Adipocyte (in vitro differentiated cells): ENCODE measurements at places on chromosomes 13 and 19.

DNA sequence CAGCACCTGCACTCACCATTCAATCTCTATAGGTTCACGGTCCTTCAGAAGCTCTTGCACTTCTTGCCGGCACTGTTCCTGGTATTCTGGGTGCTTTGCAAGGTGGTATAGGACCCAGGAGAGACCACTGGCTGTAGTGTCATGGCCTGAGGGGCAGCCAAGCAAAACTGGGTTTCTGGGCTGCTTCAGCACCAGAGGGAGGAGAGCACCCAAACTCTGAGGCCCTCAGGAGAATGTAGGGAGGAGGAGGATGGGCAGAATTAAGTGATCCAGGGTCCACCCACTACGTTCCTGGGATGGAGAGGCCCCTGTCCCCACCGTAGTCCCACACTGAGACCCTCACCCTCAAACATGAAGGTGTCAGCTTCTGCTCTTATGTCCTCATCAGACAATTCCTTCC lies 12.3 kb downstream of the CYP4F11 start:
- no peak for DNase-seq

- no peak for DNase-seq
Observed at GRCh38 chr19:16361254-16361653, 36.6 kb downstream of the KLF2 start.

GRCh38 chr19:2171349-2172145 lies 7.8 kb downstream of the DOT1L start:
- DNase-seq: no peak

DNA sequence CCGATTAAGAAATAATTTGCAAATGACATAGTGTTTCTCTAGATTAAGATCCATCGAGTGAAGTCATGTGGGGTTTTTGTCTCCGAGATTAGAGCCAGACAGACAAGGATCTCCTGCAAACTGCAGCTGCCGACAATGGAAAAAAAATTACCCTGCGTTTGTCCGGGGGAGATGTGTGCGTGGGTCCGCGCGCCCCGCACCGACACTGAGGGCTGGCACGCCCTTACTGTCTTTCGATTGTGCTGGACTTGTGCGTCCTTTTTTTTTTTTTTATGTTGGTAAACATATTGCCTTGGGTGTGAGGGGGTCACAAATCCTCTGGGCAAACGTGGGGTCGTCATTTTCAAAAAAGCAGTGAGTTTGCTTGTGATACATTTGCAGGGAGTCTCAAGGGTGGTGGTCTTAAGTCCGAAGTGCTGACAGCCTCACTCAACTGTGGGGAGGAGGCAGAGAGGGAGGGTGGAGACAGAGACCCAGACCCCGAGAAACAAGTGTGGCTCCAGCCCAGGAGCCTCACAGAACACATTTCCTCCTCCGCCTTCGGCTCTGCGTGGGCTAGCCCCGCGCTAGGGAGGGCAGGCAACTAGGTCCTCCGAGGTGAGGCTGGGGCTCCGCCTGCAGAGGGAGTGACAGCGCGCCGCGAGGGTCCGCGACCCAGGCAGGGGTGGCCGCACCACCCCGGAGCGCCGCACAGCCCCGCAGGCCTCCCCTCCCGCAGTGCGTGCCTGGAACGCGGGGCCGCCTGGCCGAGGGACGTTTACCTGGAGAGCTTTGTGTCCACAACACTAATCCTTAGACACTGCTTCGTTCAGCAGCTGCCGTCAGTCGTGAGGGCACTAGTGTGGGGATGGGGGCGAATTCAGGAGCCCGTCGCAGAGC lies 11.7 kb upstream of the SOX1 start:
- DNase-seq: no peak

DNA sequence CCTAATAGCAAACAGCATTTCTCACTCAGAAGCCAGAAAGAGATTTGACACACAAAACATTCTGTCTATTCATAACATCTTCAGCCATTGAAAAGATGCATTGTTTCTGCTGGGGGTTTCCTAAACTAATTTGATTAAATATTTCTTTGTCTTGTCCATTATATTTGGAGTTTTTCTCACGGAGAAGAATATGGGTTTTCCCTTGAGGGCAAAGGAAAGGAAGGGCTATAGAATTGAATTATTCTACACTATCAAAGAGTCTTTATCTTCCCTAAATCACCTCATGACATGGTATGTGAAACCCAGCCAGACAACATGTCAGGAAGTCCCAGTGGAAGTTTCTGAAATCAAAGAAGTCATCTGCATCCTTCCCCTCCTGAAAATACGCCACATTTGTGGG lies 186.4 kb downstream of the SHISA2 start:
- no peak for DNase-seq

GRCh38 chr13:20911037-20911436 lies 8.5 kb upstream of the XPO4 start:
- no peak for DNase-seq

- peak; percentile 76 for DNase-seq
Observed at GRCh38 chr13:114339857-114340534, 25.7 kb downstream of the CHAMP1 start.

DNA sequence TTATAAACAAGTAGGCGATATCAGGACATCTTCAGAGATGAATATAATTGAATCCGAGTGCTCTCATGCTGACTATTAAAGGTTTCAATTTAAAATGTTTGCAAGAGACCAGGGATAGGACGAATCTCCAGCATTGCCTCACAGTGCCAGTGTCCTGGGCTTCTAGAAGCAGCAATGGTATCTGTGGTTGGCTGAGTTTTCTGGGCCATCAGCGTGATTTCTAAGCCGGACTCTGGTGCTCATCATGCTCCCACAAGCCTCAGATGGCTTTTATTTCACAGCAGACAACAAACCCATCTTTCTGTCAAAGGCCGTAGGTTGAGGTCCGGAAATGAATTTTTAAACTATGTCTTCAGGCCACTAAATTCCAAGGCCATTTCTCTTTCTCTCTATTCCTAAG lies 187.7 kb downstream of the FOXO1 start:
- DNase-seq: no peak

DNA sequence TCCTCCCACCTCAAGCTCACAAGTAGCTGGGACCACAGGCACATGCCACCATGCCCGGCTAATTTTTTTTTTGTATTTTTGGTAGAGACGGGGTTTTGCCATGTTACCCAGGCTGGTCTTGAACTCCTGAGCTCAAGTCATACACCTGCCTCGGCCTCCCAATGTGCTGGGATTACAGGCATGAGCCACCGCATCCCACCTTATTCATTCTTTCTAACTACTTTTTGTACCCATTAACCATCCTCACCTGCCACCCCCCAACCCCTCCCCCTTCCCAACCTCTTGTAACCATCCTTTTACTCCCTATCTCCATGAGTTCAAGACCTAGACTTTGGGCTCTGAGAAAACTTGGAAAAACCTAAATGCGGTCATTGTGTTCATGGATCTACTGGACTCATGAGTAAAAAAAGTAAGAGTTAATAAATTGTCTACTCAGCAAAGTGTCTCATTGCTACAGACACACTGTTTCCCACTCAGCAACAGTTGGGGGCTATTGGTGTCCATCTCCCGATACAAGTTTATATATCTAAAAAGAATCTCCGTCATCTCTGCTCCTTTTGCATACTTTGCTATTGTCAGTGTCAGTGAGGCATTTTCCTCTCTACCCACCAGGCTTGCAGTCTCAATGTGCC lies 44.1 kb upstream of the MEDAG start:
- no peak for DNase-seq

DNA sequence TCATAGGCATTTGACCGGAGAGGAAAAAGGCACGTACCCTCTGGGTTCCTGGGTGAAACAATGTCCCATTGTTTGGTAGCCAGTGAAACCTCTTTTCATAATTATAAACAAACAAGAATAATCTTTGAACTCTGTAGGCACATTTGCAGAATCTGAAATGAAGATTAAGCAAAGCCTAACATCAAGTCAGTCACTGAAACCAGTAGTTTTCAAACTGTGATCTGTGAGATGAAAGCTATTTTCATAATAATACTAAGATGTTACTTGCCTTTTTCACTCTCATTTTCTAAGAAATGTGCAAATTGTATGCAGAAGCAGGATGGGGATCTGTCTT lies 105.4 kb downstream of the WDFY2 start:
- no peak for DNase-seq

GRCh38 chr13:114002009-114002544 lies 28.2 kb upstream of the C13orf46 start:
- no peak for DNase-seq

- DNase-seq: no peak
Observed at GRCh38 chr19:1069009-1069779, 2.2 kb downstream of the ARHGAP45 start.

DNA sequence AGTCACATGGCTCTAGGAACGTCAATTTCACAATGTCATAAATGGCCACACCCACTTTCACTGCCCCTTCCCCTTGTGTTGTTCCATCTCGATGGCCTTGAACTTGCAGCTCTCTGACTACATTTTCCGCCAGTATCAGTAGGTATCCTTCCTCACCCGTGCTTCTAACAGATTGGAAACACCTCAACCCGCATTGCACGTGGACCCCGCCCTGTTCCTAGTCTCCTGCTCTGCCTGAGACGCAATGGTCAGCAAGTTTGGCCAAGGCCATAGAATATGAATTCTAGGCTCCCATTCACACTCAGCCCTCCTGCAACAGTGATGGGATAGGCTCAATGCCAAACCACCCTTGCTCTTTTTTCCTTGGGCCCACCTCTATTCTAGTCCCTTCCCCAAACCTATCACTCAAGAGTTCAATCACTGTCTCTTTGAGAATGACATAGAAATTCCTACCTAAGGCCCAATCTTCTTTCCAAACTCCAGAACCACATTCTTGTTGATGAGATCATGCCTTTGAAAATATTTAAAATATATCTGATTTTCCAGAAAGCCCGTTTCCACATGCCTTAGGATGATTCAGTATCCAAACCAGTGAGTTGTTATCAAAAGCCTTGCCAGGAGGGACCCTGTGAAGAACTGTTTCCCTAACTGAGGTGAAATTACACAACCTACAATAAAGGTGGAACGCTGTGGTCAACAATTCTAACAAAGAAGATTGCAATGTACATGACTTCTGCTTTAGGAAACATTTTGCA lies 334.6 kb downstream of the MYO16 start:
- peak; percentile 62 for DNase-seq

GRCh38 chr19:46311444-46311843 lies 14.6 kb downstream of the HIF3A start:
- no peak for DNase-seq

- DNase-seq: peak; percentile 88
Observed at GRCh38 chr19:49442771-49443365, 1.5 kb upstream of the SLC17A7 start.

- no peak for DNase-seq
Observed at GRCh38 chr13:20431080-20431479, 94.6 kb downstream of the CRYL1 start.

- DNase-seq: peak; percentile 11
Observed at GRCh38 chr13:90420683-90421082, 926.8 kb upstream of the MIR17HG start.

GRCh38 chr13:40665126-40666044 lies 1.1 kb downstream of the FOXO1 start:
- peak; percentile 50 for DNase-seq

DNA sequence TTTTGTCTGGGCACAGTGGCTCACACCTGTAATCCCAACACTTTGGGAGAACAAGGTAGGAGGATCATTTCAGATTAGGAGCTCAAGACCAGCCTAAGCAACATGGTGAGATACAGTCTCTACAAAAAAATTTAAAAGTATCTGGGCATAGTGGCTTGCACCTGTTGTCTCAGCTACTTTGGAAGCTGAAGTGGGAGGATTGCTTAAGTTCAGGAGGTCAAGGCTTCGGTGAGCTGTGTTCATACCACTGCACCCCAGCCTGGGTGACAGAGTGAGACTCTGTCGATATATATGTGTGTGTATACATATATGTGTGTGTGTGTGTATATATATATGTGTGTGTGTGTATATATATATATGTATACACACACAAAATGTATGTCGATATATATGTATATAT lies 833.0 kb downstream of the PCDH9 start:
- no peak for DNase-seq
